ENCODE measurements at places on chromosomes 6 and 20.

DNA sequence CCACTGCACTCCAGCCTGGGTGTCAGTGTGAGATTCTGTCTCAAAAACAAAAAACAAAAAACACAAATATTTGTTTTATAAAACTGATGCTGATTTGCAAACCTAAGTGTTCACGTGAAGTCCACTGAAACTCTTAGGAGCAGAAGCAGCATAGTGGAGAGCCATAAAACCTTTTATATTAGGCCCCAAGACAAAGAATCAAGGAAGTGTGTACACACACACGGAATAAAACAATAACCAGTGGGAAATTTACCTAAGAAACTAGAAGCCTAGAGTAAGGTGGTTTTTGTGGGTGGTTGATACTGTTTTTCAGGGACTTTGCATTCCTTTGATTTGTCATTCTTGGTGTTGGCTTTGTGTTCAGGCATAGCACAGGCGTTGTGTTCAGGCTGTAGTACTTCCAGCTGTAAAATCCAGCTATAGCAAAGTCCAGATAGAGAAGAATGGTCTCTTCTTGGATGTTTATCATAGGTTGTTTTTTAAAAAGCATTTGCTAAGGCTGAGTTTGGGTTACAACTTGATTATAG, 61.3 kb downstream of the ATRN start:
- no peak for DNase-seq

DNA sequence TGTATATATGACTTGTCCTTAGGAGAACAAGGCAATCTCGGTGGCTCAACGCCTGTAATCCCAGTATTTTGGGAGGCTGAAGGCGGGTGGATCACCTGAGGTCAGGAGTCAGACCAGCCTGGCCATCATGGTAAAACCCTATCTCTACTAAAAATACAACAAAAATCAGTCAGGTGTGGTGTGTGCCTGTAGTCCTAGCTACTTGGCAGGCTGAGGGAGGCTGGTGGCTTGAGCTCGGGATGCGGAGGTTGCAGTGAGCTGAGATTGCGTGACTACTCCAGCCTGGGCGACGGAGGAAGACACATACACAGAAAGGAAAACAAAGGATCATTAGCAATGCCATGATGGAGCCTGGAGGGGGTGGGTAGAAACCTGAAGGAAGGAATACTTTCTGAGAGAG, 166.6 kb upstream of the RREB1 start:
- no peak for DNase-seq

GRCh38 chr20:50567860-50568548, 57.8 kb downstream of the PTPN1 start:
- DNase-seq, result no peak

DNA sequence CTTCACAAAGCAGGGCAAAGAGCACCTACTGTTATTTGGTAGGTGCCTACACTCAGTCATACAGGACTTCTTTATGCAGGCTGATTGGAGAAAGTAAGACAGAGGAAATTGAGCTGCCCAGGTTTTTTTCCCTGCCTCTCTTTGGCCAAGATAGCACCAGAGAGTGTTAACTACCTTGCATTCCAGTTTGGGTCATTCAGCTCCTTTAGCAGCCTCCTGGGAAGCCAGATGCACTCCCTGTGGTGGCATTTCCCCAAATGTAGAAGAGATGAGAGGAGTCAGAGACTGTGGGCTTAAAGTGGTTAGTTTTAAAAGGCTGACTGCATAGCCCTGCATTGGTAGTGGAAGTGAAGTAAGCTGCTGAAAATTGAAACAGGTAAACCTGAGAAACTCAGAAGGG, 358.4 kb downstream of the BCKDHB start:
- DNase-seq, result no peak

- no peak for DNase-seq
Observed at GRCh38 chr6:85470023-85470410, 20.1 kb downstream of the NT5E start.

GRCh38 chr20:58667975-58668374, 16.9 kb downstream of the STX16 start:
- DNase-seq, result no peak

DNA sequence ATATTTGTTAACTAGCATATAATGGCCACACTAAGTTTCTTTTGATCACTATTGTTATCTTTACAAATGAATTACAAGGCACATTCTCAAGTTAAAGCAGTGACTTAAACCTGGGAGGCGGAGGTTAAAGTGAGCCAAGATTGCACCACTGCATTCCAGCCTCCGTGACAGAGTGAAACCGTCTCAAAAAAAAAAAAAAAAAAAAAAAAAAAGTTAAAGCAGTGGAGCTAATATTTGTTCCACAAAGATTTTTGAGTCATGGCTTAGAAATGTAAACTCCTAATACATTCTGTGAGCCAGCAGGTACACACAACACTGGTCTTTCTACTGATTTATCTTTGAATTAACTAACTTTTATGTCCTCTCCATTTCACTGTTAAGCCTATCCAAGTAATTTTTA, 221.7 kb upstream of the HTR1E start:
- DNase-seq, result no peak

GRCh38 chr6:84808491-84809061, 44.2 kb upstream of the TBX18 start:
- DNase-seq, result no peak

GRCh38 chr6:37311741-37312473, 41.9 kb upstream of the RNF8 start:
- peak; percentile 18 for DNase-seq

GRCh38 chr20:4729265-4729664, 7.6 kb downstream of the PRND start:
- no peak for DNase-seq

DNA sequence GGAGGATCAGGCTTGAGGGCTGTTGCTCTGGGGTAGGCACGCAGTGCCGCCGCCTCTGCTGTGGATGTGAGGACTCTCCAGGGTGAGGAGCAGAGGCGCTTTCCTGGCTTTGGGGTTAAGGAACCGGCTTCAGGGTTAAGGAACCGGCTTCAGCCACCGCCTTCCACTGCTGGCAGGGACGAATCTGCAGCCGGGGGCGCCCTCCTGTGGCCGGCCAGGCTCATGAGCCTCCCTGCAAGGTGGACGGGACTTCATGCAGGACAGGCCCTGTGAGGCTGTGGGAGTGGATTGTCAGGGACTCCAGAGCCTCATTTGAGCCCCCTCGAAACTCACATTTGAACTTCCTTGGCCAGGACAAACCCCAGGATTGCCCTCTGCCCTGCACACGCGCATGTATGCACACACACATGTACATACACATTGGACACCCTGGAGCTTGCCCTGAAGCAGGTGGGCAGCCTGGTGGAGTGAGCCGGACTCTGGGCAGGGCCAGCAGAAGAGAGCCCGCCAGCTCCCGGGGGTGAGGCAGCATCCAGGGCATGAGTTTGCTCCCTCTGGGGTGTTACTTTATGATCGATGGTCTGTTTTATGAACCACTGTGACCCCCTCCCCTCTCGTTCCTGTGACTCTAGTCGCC, 146.9 kb downstream of the PHACTR3 start:
- DNase-seq, result peak; percentile 87

DNA sequence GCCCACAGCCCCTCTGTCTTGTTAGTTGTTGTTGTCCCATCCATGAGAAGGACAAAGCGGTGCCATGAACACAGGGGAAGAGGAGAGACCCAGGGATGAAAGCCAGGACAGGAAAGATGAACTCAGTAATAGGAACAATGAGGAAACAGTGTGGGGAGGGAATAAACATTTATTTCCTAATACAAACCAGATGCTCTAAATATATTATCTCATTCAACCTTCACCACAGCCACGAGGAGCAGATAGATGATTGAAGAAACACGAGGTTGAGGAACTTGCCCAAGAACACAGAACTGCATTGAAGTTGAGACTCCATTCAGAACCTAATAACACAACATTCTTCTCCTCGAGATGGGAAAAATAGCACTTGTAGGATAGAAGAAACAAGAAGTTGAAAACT, 53.0 kb upstream of the AIG1 start:
- no peak for DNase-seq

DNA sequence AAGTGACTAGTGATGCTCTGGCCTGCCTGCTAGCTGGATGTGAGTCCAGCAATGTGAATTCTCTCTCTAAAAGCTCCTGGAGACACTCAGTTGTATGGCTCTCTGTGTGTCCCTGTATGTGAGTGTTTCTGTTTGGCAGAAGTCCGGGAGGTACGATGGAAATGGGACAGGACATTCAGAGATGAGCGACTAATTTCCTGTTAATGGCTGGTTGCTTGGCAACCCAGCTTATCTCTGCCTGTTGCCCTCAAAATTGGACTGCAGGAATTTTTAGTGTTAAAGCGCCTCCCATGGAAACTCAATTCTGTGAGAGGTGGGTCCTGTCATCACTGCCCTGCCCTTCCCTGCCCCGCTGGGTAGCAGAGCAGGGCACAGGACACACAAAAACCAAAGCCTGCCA, 136.8 kb upstream of the LRFN2 start:
- no peak for DNase-seq

DNA sequence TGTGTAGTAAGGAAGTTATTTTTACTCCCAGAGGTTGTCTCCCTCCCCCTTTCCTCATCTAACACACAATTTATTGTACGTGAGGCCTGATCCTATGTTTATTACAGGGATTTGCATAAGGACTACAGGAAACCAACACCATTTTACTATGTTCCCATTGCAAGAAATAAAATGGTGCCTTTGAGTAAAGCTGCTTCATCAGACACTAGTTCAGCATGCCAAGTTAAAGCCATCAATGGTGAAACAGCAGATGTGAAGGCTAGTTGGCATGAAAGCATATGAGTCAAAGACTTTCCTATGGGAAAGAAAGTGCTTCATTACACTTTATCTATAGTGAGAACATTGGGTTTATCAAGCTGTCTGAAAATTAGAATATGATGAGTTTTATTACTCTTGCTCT, 543.0 kb downstream of the GRIK2 start:
- DNase-seq, result no peak

Measured in Ammon's horn (tissue), 1 donor.